ENCODE measurements at places on chromosomes 13 and 19.

DNA sequence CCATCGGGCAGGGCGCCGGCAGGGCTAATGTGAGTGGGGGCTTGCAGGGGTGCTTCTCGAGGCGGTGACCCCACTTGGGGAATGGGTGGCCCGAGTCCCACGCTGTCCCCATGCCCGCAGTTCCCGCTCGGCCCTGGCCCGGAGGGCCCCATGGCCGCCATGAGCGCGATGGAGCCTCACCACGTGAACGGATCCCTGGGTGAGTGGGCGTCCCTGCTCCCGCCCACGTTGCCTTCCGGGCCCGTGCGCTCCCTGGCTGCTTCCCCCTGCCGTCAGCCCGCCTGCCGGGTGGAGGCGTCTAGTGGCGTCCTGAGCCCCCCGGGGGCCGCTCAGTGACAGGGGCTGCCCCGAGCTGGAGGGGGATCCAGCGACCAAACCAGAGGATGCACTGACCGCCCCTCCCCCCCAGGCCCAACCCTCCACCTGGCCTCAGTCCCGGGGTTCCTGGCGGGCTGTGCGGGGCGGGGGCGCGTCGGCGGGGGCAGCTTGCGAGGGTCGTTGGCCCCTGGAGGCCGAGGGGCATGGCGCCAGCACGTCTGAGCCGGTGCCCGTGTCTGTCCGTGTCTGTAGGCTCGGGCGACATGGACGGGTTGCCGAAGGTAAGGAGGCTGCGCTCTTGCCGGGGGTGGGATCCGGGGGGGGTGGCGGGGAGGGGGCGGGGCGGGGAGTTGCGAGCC lies 4.8 kb downstream of the ISYNA1 start:
- DNase-seq = peak; percentile 74

DNA sequence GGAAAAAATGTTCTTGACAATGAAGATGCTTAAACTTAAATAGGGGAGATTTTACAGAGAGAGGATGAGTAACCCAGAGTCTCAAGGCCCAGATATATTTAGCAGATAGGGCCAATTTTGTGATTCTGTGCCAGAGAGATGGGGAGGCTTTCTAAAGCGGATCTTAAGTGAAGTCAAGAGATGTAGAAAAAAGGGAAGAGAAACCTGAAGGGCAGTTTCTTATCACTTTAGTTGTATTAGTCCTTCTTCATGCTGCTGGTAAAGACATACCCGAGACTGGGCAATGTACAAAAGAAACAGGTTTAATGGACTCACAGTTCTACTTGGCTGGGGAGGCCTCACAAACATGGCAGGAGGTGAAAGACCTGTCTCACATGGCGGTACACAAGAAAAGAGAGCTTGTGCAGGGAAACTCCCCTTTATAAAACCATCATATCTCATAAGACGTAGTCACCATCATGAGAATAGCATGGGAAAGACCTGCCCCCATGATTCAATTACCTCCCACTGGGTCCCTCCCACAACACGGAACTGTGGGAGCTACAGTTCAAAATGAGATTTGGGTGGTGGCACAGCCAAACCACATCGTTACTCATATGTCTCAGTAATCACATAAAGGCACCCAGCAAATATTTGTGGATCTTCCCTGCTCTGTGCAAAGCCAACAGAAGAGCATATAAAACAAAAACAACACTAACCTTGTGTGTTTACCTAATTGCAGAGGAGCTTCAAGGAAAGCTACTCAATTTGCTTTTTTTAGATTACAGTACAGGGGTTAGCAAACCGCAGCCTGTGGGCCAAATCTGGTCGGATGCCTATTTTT lies 102.6 kb upstream of the MYCBP2 start:
- DNase-seq = peak; percentile 34

DNA sequence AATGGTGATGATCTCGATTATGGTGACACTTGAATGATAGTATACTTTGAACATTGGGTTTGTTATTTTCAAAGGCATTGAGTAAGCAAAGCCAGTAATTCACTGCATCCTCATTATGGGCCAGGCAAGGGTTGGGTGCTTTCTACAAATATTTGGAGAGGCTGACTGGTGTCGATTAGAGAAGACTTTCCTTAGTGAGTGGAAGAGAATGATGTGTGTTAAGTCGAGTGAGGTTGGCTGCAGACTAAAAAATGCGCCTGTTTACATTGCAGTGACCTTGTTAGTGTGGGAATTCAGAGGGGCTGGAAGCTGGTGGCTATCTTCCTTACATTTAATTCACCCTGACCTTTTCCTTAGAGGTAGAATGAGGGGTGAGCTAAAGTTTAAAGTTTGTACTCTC lies 22.4 kb upstream of the RNF113B start:
- DNase-seq = no peak

DNA sequence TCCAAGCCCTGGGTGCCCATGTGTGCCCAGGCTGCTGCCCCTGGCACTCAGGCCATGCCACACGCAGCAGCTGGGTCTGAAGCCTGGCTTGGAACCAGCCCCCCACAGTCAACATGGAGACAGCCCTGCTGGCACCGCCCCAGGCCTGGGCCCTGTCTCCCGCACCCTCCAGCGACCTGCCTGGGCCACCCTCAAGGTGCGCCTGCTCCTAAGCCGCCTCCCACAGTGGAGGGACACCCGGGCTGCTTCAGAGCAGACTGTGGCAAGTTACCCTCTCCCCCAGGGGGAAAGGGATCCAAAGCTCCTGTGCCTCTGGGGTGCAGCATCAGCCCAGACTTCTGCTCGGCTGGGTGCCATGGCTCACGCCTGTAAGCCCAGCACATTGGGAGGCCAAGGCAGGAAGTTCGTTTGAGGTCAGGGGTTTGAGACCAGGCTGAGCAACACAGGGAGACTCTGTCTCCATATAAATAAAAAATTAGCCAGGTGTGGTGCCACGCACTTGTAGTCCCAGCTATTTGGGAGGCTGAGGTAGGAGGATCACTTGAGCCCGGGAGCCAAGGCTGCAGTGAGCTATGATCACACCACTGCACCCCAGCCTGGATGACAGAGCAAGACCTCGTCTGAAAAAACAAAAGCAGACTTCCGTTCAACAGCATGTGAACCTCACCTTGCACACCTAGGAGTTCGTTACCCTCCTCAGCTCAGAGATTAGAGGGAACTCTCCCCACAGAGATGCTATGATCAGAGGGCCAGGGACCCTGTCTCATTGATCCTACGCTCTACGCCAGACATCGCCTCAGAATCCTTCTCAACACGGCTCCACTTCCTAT lies 15.6 kb downstream of the ELL start:
- no peak for DNase-seq

DNA sequence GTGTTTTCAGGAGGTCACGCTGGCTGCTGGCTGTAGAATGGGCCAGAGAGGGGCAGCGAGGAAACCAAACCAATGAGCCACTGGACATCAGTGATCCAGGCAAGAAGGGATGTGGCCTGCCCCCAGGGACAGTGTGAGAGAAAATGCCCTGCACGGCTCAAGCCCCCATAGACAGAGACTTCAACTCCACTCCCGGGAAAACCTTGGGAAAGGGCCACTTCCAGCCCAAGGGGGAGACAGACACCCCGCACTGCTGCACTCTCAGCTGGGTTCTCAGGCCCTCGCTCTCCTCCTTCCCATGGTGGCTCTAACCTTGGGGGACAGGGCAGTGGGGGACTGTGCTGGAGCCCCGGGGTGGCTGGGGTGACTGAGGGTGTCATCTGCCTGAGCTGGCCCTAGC lies 172.0 kb downstream of the KATNAL1 start:
- DNase-seq = no peak

DNA sequence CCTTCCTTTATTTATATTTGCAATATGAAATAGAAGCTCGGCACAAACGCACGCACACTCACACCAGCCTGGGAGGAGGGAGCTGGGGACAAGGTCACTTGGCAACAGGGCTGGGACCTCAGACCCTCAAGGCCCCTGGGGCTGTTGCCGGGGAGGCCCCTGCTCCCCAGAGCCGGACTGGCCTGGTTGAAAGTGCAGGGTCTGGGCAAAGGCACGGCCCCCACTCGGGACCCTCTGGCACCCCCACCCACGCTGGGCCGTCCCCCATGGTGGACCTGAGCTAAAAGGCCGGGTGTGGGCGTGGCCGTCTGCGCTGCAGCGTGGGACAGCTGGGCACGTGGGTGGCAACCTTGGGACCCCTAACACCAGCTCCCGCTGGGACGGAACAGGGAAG lies 1.2 kb upstream of the TMEM86B start:
- no peak for DNase-seq

- DNase-seq = no peak
These were observed 8.1 kb downstream of the FAM187B start for GRCh38 chr19:35220315-35220921.

- peak; percentile 81 for DNase-seq
These were observed 75.1 kb downstream of the GNG7 start for GRCh38 chr19:2627319-2627829.

- no peak for DNase-seq
These were observed 150.9 kb downstream of the URI1 start for GRCh38 chr19:30092721-30093569.

DNA sequence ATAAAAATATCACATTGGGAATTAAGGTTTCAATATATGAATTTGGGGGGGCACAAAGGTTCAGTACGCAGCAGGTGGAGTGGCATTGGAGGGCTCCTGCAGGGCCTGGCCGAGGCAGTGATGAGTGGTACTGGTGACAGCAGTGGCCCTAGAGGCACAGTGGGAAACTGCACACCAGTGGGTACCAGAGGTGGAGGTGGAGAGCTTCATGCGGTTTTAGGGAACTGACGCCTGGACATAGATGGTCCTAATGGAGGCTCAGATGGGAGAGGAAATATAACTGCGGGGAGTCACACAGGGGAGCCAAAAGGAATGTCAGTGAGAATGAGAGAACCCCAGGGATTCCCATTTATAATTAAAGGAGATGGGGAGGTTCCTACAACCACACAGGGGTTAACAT lies 156.2 kb downstream of the COG6 start:
- no peak for DNase-seq

DNA sequence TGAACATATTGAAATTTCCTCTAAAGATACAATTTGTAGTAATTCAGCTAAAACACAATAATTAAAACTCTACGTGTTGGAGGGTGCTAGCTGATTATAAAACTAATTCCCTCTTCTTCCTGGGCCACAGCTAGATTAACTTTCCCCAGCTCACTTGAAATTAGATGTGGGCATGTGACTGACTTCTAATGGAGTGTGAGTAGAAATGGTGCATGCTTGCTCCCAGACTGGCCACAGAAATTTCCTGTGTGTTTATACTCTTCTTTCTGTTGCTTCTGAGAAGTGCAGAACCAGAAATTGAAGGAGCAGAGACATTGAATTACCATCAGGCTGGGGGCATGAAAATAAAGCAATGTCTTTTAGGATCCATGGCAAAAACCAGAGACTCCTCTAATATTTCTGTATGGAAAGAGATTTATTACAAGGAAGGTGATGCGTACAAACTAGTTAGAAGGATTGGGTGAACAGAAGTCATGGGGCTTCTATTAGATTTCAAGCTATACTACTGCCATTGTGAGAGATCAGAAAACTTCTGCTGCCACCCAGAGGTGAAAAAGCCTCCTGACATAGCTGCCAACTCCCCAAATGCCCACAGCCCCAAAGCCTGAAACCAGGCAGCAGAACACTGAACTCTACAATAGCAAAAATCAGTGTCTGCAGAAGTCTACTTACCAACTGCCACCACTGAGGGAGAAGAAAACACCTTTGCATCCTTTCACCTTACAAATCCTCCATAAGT lies 379.2 kb upstream of the MIR17HG start:
- DNase-seq = no peak

DNA sequence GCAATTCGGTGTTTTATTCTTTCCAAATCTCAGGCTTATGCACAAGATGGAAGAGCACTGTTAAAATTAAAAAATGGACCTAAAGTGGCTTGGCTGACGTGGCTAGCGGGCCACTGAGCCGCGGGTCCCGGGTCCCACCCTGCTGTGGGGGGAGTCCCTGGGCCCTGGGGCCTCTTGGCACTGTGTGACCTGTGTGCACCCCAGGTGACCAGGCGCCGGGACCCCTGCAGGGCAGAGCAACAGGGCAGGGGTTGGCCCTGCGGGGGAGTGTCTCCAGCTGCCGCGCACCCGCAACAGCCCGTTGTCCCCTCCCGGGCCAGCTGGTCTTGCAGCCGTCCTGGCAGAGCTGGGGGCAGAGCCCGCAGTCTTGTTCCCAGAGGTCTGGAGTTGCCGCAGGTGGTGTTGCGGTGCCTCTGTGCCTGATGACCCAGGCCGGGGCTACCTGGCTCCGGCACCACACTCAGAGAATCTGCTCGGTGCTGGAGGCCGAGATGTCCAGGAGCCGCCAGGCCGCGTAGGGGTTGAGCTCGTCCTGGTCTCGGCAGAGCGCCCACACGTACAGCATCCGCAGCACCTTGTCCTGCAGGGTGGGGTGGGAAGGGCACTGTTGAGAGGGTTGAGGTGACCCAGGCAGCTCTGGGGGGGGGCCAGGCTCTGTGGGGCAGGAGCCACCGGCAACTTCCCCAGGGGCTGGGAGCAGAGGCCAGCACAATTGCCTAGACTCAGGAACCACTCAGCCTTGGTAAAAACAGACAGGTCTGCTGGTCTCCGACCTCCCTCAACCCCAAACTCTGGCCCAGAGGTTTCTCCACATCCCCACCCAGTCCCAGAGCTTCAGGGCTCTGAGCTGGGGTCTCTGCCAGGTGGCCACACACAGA lies 1.0 kb upstream of the CTXN1 start:
- no peak for DNase-seq

DNA sequence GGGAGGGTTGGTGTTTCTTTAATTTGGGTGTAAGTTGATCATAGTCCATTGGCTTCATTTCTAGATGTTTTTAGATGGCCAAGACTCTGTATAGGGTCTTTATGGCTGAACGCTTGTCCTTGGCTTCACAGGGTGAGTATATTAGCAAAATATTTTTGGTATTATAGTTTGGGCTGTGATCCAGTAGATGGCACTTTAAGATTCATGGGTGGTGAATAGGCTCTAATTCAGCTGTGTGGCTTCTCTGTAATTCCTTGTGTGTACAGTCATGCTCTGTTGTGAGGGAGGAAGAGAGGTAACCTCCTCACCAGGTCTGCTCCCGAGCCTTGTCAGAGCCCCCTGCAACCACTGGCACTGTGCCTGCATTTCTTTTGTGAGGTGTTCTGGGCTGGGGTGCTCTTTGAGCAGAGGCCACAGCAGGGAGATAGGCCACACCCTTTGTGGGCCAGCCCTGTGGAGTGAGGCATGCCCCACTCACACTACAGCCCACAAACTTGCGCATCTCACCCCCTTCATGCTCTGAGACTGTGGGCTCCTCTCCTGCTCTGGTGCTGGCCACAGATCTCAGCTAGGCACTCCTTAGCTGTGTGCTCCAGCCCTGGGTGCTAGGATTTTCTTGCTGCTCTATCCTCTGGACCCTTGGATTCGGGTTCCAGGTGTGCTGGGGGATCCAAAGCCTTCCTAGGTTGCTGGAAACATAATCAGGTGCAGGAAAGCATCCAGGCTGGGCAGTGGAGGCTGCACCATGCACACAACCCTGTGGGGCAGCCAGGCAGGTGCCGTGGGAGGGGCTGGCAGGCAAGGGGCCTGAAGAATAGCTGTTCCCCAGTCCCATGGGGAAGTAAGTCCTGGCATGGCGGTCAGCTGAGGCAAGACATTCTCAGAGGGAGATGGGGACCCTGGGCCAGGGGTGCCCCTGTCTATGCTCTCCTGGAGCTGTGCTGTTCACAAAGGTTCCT lies 193.9 kb downstream of the GPC5 start:
- no peak for DNase-seq

Data from inflammatory macrophage (primary cell).